ENCODE measurements at places on chromosomes 11 and 22.

DNA sequence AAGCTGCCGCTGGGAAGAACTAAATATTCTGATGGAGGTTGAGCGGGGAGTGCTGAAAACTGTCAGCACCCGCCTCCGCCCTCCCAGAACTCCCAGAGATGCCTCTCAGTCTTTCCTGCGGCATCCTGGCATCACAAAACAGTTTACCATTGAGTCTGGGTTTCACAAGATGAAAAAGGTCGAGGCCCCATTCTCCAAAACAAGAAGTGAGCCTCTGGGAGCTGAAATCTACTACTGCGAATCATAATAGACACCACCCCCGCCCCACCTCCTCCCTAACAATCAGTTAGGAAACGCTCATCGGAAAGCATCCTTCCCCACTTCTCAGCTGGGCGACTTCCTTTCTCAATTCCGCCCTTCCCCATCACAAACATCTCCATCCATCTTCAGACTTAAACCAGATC lies 1.0 kb downstream of the SUN2 start:
- peak; percentile 26 for DNase-seq

DNA sequence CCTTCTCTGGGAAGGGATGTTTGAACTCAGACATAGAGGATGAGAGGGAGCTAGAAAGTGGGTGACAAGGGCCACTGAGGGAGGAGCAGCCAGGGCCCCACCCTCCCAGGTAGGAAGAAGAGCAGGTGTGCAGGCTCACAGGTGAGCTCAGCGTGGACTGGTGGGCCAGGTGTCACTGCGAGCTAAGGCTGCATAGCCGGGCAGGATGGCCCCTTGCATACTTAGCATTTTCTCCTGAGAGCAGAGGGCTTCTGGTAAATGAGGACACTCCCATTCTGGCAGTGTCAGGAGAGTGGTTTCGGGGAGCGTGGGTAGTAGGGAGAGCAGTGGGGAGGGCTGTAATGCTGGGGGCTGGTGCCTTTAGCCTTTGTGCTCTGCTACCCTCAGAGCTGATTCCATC lies 843.4 kb downstream of the TBC1D22A start:
- no peak for DNase-seq

DNA sequence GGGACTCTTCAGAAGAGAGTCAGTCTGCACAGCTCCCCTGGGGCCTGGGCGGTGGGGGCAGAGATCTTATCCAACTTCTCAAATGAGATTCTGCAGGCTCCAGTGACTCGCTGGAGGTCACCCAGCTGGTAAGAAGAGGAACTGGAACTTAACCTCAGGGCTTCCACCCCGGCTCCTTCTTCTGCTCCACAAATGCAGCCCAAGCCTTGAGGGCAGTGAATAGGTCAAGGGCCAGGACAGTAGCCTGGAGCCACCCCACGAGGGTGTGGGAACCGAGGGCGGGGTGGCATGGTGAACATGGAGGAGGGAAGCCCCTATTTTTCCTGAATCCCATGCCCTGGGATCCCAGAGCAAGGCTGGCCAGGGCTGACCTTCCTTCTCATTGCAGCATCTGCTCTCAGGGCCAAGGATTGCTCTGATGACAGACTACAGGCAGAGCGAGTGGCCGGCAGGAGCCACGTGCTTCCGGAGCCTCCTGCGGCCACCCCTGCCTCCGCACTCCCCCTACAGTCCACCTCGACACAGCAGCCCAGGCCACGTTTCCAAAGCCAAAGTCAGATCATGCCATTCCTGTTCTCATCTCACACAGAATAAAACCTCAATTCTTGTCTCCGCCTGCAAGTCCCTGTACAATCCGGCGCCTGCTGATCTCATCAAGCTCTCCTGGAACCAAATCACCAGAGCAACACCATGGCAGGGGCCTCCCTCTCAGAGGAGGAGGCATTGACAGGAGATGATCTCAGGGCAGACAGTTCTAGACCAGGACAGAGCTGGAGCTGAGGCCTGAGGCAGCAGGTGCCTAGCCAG lies 21.1 kb upstream of the UPK3A start:
- DNase-seq = no peak

DNA sequence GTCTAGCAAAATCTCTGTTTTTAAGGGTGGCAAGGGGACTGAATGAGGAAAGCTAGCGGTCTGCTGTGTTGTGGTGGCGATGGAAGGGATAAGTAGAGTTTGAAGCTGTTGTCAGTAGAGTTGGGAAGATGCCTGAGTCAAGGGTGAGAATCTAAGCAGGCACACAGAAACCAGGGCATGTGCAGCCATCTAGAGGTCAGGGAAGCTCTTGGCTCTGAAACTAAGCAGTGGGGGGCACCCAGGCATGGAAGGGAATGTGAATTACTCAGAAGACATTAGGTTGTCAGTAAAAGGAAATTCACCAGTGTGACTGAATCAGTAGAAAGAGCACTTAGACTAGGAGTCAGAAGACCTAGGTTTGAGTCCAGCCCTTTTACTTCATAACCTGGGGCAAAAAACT lies 15.4 kb downstream of the BMAL1 start:
- no peak for DNase-seq

GRCh38 chr11:44784436-44784760 lies 57.6 kb downstream of the TSPAN18 start:
- no peak for DNase-seq

DNA sequence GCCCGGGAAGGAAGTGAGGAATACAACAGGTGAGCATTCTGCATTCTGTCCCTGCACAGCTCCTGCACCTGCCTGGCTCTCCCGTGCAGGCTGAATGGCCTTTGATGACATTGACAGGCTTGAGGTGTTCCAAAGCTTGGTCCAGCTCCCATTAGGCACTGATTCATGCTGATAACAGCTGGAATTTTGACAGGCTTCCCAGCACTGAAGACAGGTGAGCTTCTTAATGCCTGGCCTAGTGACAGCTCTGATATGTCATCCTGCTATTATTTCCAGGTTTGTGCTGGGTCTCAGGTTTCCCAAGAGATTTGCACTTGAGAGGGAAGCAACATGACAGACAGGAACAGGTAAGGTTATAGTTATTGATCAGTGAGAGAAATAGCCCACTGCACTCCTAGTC lies 58.0 kb upstream of the MTNR1B start:
- DNase-seq = no peak

DNA sequence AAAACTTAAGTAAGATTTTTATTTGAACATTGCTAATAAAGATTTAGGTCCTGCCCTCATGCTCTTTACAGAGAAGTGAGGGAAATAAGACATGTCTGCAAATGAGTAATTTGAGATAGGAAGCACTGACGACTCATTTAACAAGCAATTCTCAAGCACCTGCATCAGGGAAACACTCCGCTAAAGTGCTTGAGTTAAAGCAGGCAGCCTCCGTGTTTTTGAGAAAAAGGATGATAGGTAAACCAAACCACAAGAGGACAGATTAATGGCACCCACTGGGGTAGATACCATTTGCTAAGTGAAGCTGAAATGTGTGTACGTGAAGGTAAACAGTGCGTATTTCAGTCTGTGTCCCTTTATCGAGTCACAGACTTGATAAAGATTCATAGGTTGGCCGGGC lies 184.6 kb upstream of the CARD18 start:
- DNase-seq = no peak

GRCh38 chr22:19062943-19063308 lies 59.3 kb downstream of the DGCR2 start:
- no peak for DNase-seq

GRCh38 chr22:26559961-26560575 lies 29.9 kb downstream of the TPST2 start:
- no peak for DNase-seq

DNA sequence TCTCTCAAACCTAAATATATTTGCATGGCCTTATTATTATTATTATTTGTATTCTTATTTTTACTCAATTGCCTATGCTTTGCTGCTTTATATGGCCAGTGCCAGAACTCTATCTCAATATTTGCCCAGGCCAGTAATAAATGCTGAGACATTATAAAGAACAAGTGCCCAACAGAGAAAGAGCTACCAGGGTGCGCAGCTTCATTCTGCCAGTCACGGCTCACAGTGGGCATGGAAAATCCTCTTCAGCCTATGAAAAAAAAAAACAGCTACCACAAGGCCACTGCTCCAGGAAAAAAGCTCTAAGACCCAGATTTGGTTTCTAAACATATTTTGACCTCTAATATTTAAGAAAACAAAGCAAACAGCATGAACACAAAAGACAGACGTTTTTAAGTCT lies 1223.6 kb downstream of the LRRC4C start:
- no peak for DNase-seq

DNA sequence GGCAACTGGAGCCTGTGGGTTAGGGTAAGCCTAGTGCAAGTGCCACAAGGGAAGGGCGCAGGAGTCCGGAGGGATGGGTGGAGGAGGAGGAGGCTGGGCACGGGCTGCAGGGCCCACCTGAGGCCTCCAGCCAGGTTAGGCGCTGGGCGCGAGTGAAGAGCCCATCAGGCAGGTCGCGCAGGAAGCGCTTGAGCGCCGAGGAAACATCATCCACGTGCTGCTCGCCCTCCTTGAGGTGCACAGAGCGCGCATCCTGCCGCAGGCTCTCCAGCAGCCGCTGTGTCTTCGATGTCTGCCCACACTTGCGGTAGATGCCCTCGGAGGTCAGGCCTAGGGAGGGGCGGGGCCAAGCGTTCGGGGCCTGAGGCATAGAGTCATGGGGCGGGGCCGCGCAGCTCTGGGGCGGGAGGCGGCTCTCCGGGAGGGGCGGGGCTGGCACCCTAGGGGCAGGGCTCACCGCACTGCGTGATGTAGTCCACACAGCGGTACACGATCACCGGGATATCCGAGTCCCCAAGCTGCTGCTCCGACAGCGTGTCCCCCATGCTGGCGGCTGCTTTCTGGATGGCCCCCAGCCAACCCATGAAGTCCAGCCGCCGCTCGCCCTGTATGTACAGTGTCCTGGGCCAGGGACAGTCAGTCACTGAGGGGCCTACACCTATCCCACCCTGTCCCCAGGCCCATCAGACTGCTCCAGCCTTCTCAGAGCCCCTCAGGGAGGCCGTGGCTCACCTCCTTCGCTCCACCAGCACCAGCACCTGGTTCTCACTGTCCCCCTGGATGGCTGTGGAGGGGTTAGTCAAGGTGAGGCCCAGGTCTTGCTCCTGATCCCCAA lies 22.9 kb upstream of the PDE2A start:
- DNase-seq = no peak

DNA sequence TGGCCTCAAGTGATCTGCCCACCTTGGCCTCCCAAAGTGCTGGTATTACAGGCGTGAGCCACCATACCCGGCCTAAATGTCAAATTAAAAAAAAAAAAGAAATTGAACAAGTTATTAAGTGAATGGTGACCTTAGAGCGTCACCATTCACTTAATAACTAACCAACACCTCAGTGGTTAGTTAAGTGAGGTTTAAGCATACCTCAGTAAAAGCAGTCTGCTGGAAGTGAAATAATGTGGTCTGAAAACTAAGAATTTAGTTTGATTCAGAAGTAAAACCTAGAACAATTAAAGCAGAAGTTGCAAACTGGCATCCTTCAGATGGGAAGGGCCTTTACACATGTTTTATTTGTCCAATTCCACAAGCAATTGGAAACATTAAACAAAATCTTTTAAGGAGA lies 71.5 kb downstream of the FCHSD2 start:
- DNase-seq = no peak

- no peak for DNase-seq
Observed at GRCh38 chr11:114775875-114776621, 97.7 kb downstream of the NXPE2 start.

DNA sequence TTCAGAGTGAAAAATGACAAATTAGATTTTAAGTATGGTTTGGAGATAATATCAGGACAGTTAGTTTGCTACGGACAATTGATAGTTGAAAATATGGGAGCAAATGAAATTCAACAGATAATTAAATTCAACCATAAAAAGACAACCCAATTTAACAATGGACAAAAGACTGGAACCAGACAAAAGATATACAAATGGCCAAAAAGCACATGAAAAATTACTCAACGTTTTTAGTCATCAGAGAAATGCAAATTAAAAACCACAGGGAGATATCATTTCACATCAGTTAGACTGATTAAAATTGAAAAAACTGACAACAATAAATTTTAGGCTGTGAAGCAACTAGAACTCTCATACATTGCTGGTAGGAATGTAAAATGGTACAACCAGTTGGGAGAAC lies 27.2 kb downstream of the SIK2 start:
- DNase-seq = no peak

GRCh38 chr22:42902875-42903510 lies 45.9 kb upstream of the ARFGAP3 start:
- DNase-seq = no peak

- DNase-seq = no peak
Observed at GRCh38 chr11:24386546-24387397, 110.1 kb upstream of the LUZP2 start.

DNA sequence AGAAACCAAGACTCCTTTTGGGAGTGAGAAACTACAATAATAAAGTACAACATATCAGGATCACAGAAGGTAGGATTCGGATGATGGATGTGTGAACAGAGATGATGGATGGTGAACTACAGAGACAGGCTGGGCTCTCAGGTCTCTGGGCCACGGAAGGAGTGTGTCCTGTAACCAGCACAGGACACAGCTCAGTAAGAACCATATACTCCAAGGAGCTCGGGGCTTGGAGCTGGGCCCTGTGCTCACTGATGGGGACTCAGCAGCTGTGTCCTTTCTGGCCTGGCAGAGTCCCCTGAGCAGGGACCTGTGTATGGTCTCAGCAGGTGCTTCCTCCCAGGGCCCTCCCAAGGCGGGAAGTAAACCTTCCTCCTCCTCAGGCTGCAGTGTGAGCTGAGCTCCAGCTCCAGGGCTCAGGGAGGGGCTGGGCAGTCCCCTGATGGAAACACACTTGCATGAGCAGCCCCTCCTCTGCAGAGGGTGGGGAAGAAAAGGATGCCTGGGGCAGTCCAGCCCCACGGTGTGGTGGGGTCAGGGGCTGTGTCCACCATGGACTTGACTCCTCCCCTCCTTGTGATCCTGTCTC lies 39.8 kb upstream of the TOP3B start:
- DNase-seq = no peak

DNA sequence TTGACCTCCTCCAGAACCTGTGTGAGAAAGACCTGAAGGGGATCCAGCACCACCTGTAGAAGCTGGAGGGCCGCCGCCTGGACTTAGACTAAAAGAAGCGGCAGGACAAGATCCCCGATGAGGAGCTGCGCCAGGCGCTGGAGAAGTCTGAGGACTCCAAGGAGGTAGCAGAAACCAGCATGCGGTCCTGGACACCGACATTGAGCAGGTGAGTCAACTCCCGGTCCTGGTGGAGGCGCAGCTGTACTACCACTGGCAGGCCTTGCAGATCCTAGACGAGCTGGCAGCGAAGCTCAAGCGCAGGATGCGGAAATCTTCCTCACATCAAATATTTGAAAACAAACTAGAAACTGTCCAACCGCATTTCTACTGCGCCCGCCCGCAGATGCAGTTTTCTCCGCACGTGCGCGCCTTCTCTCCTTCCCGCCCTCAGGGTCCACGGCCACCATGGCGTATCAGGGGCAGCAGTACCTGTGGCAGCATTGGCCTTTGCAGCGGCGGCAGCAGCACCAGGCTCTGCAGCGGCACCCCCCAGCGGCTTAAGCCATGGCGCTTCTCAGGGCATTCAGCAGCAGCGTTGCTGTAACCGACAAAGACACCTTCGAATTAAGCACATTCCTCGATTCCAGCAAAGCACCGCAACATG lies 10.2 kb downstream of the CLDN25 start:
- no peak for DNase-seq

DNA sequence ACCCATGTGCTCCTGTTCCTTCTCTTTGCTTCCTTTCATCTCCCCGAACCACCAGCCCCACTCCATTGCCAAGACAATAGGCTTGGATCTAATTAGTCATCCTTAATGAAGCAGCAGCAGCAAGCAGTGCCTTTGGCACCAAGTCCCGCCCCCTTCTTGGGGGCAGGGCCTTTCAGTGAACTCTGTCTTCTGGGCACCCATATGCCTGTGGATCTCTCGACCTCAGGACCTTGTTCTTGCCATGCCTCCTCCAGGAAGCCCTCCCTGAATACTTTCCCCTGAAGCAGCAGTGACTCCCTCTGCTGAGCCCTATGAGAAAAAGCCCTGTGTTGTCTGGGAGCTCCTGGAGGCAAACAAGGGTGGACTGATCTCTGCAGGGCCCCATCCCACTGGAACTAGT lies 32.1 kb downstream of the ARHGEF17 start:
- no peak for DNase-seq

All from stimulated activated CD4-positive, alpha-beta T cell treated with anti-CD3 and anti-CD28 coated beads, Interleukin-4, amount 100 ng/mL, for 4 hours (primary cell).